ENCODE measurements at places on chromosomes 4 and X. TPM values are rescaled to one million over a fixed set of nuclear protein-coding genes. Genes with fewer than 3 reads are reported as not detected.

LAP3 gene
- 58.3 TPM for total RNA-seq

DCHS2 gene
- total RNA-seq: 0.43 TPM

SLC2A9 gene
- not detected for total RNA-seq

DNA sequence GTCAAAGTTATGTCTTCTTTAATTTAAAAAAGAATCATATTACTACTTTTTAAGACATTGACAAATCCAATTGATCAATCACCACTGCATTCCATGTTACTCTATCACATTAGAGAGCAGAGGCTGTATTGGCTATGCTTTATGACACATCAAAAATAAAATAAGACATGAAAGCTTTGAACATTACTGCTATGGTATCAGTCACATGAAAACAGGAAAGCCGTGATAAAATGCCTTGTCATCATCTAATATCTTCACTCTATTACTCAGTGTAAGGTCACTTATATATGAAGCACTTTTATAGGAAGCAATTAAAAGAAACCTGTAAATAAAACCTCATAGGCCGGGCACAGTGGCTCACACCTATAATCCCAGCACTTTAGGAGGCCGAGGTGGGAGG lies 27.7 kb upstream of the CEP135 start:
- H3K27ac ChIP-seq: no peak overlapping the region
- no peaks in the 10 kb centered on the region for H3K36me3 ChIP-seq
- DNase-seq: no peak
- no peak overlapping the region for H3K4me3 ChIP-seq
- no peaks in the 10 kb centered on the region for H3K4me1 ChIP-seq
- H3K27me3 ChIP-seq: no peaks in the 10 kb centered on the region

ETDA gene
- total RNA-seq: not detected

EGF gene
- 6.2 TPM for total RNA-seq

DNA sequence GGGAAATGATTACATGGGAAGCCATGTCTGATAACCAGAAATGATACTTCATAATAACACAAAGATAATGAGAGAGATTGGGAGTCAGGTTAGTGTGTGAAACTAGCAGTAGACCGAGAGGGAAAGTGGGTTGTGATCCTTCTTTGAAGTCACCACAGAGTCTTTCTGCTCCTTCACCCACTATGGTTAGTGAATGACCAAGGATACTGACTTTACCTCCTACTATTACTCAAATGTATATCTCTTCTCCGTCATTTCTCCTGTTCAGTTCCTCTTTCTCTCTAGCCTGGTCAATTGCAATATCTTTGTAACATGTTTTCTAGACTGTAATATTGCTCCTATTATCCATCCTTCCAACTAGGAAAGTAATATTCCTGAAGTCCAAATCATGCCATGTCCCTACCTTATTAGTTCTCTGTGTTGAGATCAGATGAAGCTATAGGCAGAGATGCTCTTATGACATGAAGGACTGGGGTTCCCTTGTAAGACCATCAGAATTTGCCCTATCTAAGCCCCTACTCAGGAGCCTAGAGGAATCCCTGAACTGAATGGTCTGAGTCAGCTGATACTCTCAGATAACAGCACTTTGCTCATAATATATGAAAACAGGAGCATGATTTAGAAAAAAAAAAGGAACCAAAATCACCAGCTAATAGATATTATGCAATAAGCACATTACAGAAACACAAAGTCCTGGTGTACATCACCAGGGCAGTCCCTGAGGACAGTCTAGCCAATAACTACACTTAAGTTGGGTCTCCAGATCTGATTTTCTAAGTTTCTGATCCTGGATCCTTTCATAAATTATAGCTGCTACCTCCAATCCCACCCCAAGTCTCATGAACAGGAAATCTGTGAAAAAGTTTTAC lies 81.2 kb downstream of the SHROOM3 start:
- no peaks in the 10 kb centered on the region for H3K4me1 ChIP-seq
- no peak for DNase-seq
- H3K4me3 ChIP-seq: no peak overlapping the region
- no peak overlapping the region for H3K27ac ChIP-seq
- H3K36me3 ChIP-seq: no peaks in the 10 kb centered on the region
- no peaks in the 10 kb centered on the region for H3K27me3 ChIP-seq

- DNase-seq: no peak
- no peak overlapping the region for H3K4me3 ChIP-seq
- no peaks in the 10 kb centered on the region for H3K4me1 ChIP-seq
Observed at GRCh38 chr4:161519611-161520010, 644.2 kb downstream of the FSTL5 start.

GRCh38 chr4:155179216-155179615 lies 29.2 kb upstream of the NPY2R start:
- H3K4me1 ChIP-seq: no peaks in the 10 kb centered on the region
- no peak overlapping the region for H3K27ac ChIP-seq
- no peak for DNase-seq
- no peaks in the 10 kb centered on the region for H3K36me3 ChIP-seq

- no peaks in the 10 kb centered on the region for H3K36me3 ChIP-seq
- H3K4me3 ChIP-seq: no peak overlapping the region
- H3K27me3 ChIP-seq: no peaks in the 10 kb centered on the region
- H3K27ac ChIP-seq: no peak overlapping the region
- peaks cover 47% of the 10 kb centered on the region for H3K4me1 ChIP-seq
Observed at GRCh38 chr4:185809121-185809520, 2.9 kb downstream of the SORBS2 start.

- no peaks in the 10 kb centered on the region for H3K36me3 ChIP-seq
- no peak overlapping the region for H3K4me3 ChIP-seq
- H3K4me1 ChIP-seq: no peaks in the 10 kb centered on the region
Observed at GRCh38 chr4:85610450-85610849, 135.5 kb downstream of the ARHGAP24 start.

- peaks cover 5% of the 10 kb centered on the region for H3K36me3 ChIP-seq
- no peaks in the 10 kb centered on the region for H3K4me1 ChIP-seq
- H3K27ac ChIP-seq: peak overlapping the region; percentile 54
- no peak for DNase-seq
- H3K27me3 ChIP-seq: no peaks in the 10 kb centered on the region
Observed at GRCh38 chr4:2850966-2851798, 7.5 kb downstream of the ADD1 start.

GRCh38 chrX:103734125-103734760 lies 23.5 kb downstream of the TMEM31 start:
- no peak overlapping the region for H3K27ac ChIP-seq
- no peaks in the 10 kb centered on the region for H3K27me3 ChIP-seq
- peaks cover 40% of the 10 kb centered on the region for H3K4me1 ChIP-seq

DNA sequence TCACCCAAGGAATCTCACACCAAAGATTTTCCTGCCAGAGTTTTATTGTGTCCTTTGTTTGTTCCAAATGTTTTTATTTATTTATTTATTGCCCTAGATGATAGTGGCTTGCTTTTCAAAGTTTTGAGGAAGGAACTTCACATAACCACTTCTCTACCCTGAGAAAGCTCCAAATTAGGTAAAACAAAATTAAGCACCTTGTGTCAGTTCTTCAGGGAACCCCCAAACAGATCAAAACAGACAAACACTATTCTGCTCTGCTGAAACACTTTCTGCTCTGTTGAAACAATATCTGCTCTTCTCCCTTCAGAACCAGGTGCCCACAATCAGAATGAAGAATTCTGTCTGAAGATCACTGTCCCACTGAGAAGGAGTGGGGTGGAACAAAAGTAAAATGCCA lies 16.5 kb upstream of the CYBB start:
- no peaks in the 10 kb centered on the region for H3K4me1 ChIP-seq
- no peaks in the 10 kb centered on the region for H3K27me3 ChIP-seq
- peak; percentile 2 for DNase-seq
- no peak overlapping the region for H3K27ac ChIP-seq
- no peaks in the 10 kb centered on the region for H3K36me3 ChIP-seq

SPATA4 gene
- 0.09 TPM for total RNA-seq

S100P gene
- not detected for total RNA-seq

- no peaks in the 10 kb centered on the region for H3K36me3 ChIP-seq
- H3K4me1 ChIP-seq: no peaks in the 10 kb centered on the region
- H3K27ac ChIP-seq: no peak overlapping the region
- no peak overlapping the region for H3K4me3 ChIP-seq
- no peak for DNase-seq
Observed at GRCh38 chr4:85260064-85260463, 214.9 kb upstream of the ARHGAP24 start.

- DNase-seq: no peak
- H3K4me3 ChIP-seq: no peak overlapping the region
- H3K27ac ChIP-seq: no peak overlapping the region
- no peaks in the 10 kb centered on the region for H3K27me3 ChIP-seq
Observed at GRCh38 chr4:153652051-153652784, 31.9 kb upstream of the TLR2 start.

DNA sequence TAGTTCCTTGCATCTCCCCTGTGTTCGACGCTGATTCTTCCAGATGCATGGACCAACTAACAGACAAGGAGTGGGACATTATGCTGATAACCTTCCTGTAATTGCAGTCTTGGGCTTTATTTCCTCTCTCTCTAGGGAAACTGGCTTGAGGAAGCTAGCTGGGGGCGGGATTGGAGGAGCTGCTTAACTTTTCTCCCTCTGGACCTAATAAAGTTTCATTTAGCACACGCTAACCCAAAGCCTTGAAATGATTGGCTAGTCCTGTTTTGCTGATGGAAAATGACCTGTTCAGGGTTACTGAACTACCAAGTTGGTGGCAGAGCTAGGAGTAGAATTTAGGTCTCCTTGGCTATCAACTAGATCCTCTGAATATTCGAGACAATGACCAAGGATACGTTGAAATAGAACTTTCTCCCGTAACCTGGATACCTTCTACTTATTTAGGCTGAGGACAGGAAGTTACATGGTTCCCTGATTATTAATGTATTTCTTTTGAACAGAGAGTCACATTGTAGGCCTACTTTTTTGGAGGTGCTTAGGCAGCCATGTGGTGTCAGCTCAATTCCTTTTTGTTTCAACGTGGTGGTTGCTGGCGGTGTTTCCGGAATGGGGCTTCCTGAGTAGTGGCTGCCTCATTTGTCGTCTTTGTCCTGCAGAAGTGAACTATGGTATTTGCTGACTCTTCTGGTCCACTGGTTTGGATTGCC lies 2.0 kb downstream of the PGK1 start:
- no peak overlapping the region for H3K27ac ChIP-seq
- no peak for DNase-seq
- H3K27me3 ChIP-seq: no peaks in the 10 kb centered on the region
- peak overlapping the region; percentile 62 for H3K4me3 ChIP-seq
- H3K36me3 ChIP-seq: peaks cover 7% of the 10 kb centered on the region

CXCL3 gene
- 2.0 TPM for total RNA-seq

ASB9 gene
- total RNA-seq: 1.1 TPM

DNA sequence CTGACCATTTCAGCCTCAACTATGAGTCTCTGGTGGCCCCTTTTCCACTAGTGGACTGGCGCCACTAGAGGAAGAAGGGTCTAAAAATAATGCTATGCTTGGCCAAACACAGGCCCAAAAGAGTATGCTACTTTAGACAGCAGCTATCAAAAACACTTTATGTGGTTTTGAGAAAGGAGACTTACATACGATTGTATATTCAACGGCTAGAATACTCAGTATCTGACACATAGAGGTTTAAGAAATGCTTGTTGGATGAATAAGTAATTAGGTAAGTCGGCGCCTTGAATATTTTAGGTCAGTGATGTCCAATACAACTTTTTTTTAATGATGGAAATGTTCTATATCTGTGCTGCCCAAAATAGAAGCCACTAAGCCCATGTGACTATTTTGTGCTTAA lies 25.7 kb upstream of the TMPRSS11A start:
- H3K36me3 ChIP-seq: no peaks in the 10 kb centered on the region
- no peaks in the 10 kb centered on the region for H3K27me3 ChIP-seq
- H3K4me3 ChIP-seq: no peak overlapping the region
- H3K4me1 ChIP-seq: no peaks in the 10 kb centered on the region
- DNase-seq: no peak

PIN4 gene
- total RNA-seq: 21.6 TPM

FAM9B gene
- not detected for total RNA-seq

SYP gene
- 0.07 TPM for total RNA-seq

DNA sequence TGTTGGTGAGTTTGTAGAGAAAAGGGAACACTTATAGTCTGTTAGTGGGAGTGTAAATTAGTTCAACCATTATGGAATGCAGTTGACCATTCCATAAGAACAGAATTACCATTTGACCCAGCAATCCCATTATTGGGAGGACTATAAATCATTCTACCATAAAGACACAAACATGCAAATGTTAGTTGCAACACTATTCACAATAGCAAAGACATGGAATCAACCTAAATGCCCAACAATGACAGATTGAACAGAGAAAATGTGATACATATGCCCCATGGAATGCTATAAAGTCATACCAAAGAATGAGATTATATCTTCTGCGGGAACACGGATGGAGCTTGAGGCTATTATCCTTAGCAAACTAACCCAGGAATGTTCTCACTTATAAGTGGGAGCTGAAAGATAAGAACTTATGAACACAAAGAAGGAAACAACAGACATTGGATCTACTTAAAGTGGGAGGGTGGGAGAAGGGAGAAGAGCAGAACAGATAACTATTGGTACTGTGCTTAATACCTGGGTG lies 1819.2 kb upstream of the ADGRL3 start:
- H3K27me3 ChIP-seq: no peaks in the 10 kb centered on the region
- DNase-seq: no peak
- H3K36me3 ChIP-seq: no peaks in the 10 kb centered on the region

SLIT2 gene
- total RNA-seq: 1.2 TPM

DNA sequence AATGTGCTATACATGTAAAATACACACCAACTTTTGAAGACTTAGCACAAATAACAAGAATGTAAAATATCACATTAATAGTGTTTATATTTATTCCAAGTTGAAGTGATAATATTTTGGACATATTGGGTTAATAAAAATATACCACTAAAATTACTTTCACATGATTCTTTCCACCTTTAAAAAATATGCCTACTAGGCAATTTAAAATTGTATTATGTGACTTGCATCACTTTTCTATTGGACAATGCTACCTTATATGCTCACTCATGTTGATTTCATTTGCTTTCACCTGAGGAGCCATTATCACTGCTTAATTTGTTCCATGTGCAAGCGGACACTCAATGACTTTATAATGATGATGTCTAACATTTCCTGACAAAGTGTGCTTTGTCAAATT lies 3.4 kb upstream of the PACRGL start:
- H3K4me3 ChIP-seq: no peak overlapping the region
- H3K4me1 ChIP-seq: peaks cover 5% of the 10 kb centered on the region
- DNase-seq: no peak

POU4F2 gene
- not detected for total RNA-seq

DNA sequence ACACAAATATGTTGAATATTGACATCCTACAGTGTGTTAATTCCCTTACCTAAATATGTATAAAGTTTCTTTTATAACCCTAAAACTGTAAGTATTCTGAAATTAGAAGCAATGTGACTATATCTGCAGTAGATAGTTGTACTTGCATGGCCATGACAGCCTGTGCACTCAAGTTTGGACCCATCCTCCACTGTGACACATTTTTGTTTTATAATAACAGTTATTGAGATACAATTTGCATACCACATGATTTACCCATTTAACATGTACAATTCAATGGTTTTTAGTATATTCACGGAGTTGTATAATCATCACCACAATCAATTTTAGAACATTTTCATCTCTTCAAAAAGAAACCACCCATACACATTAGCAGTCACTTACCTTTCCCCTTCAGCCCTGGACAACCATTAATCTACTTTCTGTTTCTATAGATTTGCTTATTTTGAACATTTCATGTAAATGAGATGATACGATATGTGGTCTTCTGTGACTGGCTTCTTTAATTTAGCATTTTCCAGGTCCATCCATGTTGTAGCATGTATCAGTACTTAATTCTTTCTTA lies 29.6 kb downstream of the HERC3 start:
- H3K27ac ChIP-seq: no peak overlapping the region
- H3K27me3 ChIP-seq: no peaks in the 10 kb centered on the region
- no peaks in the 10 kb centered on the region for H3K36me3 ChIP-seq
- DNase-seq: no peak
- no peak overlapping the region for H3K4me3 ChIP-seq

All from neural progenitor cell (in vitro differentiated cells).